ENCODE measurements at places on chromosomes 13 and 19.

DNA sequence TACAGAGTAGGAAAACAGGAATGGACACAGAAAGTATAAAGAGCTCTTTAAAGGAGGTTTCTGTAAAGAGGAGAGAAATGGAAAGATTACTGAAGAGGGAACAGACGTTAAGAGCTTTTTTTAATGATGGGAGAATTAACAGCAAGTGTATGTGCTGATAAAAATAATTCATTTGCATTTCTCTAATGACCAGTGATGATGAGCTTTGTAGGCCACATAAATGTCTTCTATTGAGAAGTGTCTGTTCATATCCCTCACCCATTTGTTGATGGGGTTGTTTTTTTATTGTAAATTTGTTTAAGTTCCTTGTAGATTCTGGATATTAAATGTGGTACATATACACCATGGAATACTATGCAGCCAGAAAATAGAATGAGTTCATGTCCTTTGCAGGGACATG lies 40.0 kb downstream of the MYO16 start:
- no peak for DNase-seq

DNA sequence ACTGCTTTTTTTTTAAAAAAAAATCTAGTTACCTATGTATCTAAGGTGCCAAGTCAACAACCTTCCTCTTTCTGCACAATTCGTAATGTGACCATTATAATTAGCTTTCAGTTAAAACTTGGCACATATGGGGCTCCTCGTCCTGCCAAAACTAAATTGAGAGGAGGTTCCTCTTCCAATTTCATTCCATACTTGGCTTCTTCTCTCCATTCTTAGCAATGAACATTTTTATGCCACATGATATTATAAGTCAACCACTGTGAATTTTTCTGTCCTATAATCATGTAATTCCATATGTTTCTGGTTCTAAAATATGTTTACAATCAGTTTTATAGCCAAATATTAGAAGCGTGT lies 177.0 kb downstream of the DCLK1 start:
- no peak for DNase-seq

GRCh38 chr13:112982281-112983041 lies 13.4 kb downstream of the MCF2L start:
- DNase-seq, result no peak

- DNase-seq, result no peak
These were observed 885.0 kb downstream of the UQCRFS1 start for GRCh38 chr19:28327905-28328304.

GRCh38 chr19:56393119-56394012 lies at the start of gene ZNF582:
TSS of gene ZNF582 (minus strand) at chr19:56393534. CDS start at chr19:56391752, 1,782 bp downstream.
- DNase-seq, result peak; percentile 97

DNA sequence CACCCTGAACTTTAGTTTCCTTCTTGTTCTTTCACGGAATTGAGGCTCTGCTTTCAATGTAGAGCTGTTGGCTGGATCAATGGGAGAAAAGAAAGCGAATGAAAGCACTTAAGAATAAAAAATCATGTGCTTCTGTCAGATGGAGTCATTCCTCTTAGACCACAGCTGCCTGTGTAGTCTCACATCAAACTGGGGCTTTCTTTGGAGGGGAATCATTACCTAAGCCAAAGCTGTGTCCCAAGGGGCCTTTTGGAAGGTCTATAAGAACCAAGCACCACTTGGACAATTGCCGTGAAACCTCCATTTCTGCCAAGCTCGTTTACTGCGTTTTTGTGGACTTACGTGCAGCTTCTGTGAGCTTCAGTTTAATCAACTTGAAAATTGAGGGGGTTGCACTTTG lies 44.2 kb upstream of the RNF113B start:
- no peak for DNase-seq

- DNase-seq, result peak; percentile 77
These were observed 2.1 kb upstream of the PCDH8 start for GRCh38 chr13:52850396-52851136.
